Lung (tissue), 17 donors: ENCODE measurements at places on chromosomes 16 and 17. TPM values are rescaled to one million over a fixed set of nuclear protein-coding genes. Genes with fewer than 3 reads are reported as not detected.

KRT27 gene
- total RNA-seq: 0.71 TPM

SLC2A4 gene
- total RNA-seq: 2.0 TPM

DLX3 gene
- total RNA-seq: 1.3 TPM

CHST5 gene
- not detected for total RNA-seq

ZP2 gene
- not detected for total RNA-seq

NRN1L gene
- total RNA-seq: 2.1 TPM

HBM gene
- total RNA-seq: 45.7 TPM

TBC1D3C gene
- total RNA-seq: not detected

TMEM238L gene
- not detected for total RNA-seq

CTCF gene
- total RNA-seq: 28.5 TPM

TSPAN10 gene
- total RNA-seq: 4.7 TPM

- DNase-seq: peak; percentile 19
- no peak overlapping the region for H3K4me3 ChIP-seq
Measured at GRCh38 chr16:87132361-87133014, 184.7 kb downstream of the C16orf95 start.

- peak; percentile 94 for DNase-seq
- no peaks in the 10 kb centered on the region for H3K27me3 ChIP-seq
- H3K27ac ChIP-seq: no peak overlapping the region
- no peaks in the 10 kb centered on the region for H3K36me3 ChIP-seq
Measured at GRCh38 chr16:11354733-11355574, 9.7 kb downstream of the RMI2 start.

DNA sequence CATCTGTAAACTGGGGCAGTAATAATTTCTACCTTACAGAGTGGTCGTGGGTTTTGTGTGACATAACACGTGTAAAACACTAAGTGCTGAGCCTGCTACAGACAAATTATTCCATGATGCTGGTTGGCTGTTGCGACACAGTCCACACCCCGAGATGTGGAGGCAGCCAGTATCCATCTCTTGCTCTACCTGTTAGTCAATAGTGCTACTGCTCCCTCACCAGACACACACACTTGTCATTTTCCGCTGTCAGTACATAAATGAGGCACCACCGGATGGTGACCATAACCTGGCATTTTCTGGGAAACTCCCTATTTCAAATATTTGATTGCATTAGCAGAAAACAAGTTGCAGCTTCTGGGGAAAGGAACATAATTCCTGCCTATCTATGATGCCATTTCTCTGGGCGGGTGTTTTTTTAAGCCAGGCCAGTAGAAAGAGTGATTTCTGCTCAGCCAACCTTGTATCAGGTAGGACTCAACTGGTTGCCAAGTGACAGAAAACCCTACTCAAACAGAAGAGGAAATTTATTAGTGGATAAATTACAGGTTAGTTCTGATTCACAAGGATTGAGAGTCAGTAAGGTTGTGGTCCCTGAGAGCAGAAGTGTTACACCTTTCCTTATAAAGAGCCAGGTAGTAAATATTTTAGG is 24.1 kb downstream of the DNAJA2 start:
- H3K27ac ChIP-seq: no peak overlapping the region
- no peak overlapping the region for H3K4me3 ChIP-seq
- H3K27me3 ChIP-seq: no peaks in the 10 kb centered on the region
- DNase-seq: no peak
- no peaks in the 10 kb centered on the region for H3K36me3 ChIP-seq

DNA sequence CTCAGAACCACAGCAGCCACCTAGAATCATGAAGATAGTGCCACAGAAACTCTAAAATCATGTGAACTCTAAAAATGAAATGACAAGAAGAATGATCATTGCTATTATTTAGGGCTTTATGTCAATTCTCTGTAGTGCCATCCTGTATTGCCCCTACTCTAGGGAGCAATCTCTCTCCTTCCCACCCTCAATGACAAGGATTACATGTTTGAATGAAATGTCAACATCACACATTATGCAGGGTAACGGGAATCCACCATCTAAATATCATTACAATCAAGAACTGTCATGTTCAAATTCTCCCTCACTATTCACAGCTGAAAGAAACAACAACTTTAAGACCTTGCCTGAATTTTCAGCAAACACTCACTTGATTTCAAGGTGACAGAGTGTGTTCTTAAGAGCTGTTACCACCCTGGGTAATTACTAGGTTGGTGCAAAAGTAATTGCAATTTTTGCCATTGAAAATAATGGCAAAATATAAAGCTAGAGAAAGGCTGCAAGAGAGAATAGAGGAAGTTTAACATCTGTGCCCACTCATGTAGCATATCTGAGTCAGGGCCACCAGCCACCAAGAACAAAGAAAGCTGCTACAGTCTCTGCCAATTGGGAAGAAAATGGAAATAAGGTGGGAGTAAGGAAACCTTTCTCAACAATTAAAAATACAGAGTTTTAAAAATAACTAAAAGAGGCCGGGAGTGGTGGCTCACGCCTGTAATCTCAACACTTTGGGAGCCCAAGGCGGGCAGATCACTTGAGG is 112.8 kb upstream of the PSMD7 start:
- H3K36me3 ChIP-seq: no peaks in the 10 kb centered on the region
- DNase-seq: peak; percentile 58
- H3K27me3 ChIP-seq: no peaks in the 10 kb centered on the region
- no peak overlapping the region for H3K4me3 ChIP-seq

GRCh38 chr17:36127199-36127893 is 23.7 kb downstream of the CCL4 start:
- no peaks in the 10 kb centered on the region for H3K36me3 ChIP-seq
- no peak overlapping the region for H3K27ac ChIP-seq
- H3K4me1 ChIP-seq: peaks cover 1% of the 10 kb centered on the region
- no peak for DNase-seq
- H3K27me3 ChIP-seq: no peaks in the 10 kb centered on the region

DNA sequence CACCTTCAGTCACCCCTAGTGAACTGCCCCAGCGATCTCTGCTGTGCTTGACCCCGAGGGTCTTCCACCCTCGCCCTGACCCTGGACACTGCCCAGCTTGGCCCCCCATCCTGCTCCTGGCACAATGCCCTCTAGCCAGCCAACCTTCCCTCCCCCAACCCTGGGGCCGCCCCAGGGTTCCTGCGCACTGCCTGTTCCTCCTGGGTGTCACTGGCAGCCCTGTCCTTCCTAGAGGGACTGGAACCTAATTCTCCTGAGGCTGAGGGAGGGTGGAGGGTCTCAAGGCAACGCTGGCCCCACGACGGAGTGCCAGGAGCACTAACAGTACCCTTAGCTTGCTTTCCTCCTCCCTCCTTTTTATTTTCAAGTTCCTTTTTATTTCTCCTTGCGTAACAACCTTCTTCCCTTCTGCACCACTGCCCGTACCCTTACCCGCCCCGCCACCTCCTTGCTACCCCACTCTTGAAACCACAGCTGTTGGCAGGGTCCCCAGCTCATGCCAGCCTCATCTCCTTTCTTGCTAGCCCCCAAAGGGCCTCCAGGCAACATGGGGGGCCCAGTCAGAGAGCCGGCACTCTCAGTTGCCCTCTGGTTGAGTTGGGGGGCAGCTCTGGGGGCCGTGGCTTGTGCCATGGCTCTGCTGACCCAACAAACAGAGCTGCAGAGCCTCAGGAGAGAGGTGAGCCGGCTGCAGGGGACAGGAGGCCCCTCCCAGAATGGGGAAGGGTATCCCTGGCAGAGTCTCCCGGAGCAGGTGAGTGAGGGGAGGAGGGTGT is at the start of gene TNFSF13:
TSS of gene TNFSF13 (plus strand) at position 207 of the 776 bp plus-strand sequence. CDS start at position 497, 290 bp downstream.
- DNase-seq: no peak
- peak within 1 kb of the TSS; percentile 77 for H3K27ac ChIP-seq
- H3K4me1 ChIP-seq: peaks cover 50% of the 10 kb centered on the region
- peaks cover 12% of the 10 kb centered on the region for H3K36me3 ChIP-seq
- no peaks in the 10 kb centered on the region for H3K27me3 ChIP-seq

GRCh38 chr16:55832773-55833691 is at the start of gene CES1:
Gene CES1, minus strand, starts transcription at chr16:55833096. Its CDS starts 41 bp downstream, at chr16:55833055.
- no peaks in the 10 kb centered on the region for H3K36me3 ChIP-seq
- peak; percentile 95 for DNase-seq
- H3K4me1 ChIP-seq: no peaks in the 10 kb centered on the region
- H3K4me3 ChIP-seq: peak within 1 kb of the TSS; percentile 22
- H3K27ac ChIP-seq: no peak within 1 kb of the TSS
- no peaks in the 10 kb centered on the region for H3K27me3 ChIP-seq

DNA sequence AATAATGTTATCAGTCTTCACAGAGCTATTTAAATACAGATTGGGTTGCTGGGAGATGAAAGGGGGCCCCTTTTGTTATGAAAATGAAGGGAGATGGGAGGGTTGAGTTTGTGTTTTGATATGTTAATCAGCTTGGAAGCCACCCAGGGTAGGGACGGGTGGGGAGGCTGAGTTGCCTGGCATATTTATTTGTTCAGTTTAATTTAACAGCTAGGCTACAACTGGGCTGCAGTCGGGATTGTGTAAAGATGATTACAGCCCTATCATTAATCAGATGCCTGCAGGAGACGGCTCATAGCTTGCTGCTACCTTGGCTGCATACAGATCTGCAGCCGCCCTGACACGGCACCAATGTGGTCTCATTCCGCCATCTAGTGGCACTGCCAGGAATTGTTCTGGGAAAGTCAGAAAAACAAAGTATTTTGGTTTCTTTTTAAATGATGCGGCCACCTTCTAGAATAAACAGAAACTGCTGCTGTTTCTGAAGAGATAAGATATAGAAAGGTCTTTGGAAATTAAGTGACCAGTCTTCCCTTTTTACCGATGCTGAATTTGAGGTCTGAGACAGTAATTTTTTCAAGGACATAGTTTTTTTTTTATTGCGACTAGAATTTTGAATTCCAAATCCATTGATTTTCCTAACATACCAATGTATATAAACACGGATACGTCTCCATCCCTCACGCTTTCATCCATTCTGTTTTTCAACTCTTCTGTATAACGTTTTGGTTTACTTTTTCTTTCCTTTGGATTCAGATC is 458.0 kb upstream of the ASIC2 start:
- H3K36me3 ChIP-seq: no peaks in the 10 kb centered on the region
- peak; percentile 66 for DNase-seq
- no peak overlapping the region for H3K4me3 ChIP-seq
- peaks cover 5% of the 10 kb centered on the region for H3K27me3 ChIP-seq
- H3K27ac ChIP-seq: no peak overlapping the region

DNA sequence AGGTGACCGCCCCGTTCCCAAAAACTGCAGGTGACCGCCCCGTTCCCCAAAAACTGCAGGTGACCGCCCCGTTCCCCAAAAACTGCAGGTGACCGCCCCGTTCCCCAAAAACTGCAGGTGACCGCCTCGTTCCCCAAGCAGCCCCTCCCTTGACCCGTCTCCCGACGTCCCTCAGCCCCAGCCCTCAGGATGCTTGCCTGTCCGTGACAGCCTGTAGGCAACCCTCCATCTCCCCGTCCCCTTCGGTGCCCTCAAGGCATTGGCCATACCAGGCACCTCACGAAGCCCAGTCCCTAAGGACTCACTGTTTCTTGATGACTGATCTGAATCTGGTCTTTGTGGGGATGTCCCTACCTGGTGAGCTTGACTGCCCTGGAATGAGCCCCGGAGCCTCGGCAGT is 25.1 kb downstream of the SGSM2 start:
- no peaks in the 10 kb centered on the region for H3K27me3 ChIP-seq
- no peak overlapping the region for H3K27ac ChIP-seq

GRCh38 chr16:68227850-68228553 is 7.9 kb downstream of the ESRP2 start:
- no peaks in the 10 kb centered on the region for H3K4me1 ChIP-seq
- DNase-seq: no peak
- peaks cover 12% of the 10 kb centered on the region for H3K36me3 ChIP-seq
- H3K27me3 ChIP-seq: no peaks in the 10 kb centered on the region
- H3K4me3 ChIP-seq: no peak overlapping the region
- H3K27ac ChIP-seq: no peak overlapping the region

DNA sequence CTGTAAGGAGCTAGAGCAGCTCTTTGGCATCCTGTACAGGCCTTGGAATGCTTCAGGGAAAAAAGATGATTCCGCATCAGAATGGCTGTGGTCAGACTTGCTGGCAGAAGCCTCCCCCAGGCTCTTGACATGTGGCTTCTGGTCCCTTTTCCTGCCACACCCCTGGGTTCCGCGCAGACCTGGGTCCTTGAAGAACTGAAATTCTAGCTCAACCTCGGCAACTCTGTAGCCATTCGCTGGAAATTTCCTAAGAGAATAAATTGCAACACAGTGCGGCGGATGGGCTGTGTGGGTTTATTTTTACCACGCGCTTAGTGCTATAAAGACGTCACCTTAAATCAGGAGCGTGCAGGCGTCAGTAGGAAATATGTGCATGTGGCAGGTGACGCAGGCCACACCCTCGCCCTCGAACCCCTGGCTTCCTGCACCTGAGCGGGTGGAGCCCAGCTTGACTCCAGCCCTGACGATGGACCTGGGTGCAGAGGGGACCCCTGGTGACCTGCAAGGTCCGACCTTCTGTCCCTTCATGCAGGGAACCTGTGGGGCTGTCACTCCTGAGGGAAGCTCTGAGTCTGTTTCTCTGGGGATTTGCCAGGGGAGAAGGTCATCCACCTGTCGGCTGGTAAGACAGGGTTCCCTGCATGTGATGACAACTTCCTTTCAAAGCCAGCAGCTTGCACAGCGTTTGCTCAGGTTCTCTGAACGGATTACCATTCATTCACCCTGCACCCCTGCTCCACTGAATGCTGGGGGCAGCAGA is 46.3 kb downstream of the METRNL start:
- no peak for DNase-seq
- no peaks in the 10 kb centered on the region for H3K36me3 ChIP-seq
- no peak overlapping the region for H3K4me3 ChIP-seq
- H3K4me1 ChIP-seq: no peaks in the 10 kb centered on the region
- no peak overlapping the region for H3K27ac ChIP-seq
- no peaks in the 10 kb centered on the region for H3K27me3 ChIP-seq

DNA sequence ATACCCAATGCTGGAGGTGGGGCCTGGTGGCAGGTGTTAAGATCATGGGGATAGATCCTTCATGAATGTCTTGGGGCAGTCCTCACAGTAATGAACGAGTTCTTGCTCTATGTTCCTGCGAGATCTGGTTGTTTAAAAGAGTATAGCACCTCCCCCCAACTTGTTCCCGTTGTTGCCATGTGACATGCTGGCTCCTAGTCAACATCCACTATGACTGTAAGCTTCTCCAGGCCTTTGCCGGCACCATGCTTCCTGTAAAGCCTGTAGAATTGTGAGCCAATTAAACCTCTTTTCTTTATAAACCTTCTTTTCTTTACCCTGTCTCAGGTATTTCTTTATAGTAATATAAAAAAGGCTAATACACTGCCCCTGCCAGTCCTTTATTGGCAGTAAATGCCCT is 33.3 kb downstream of the RANBP10 start:
- no peaks in the 10 kb centered on the region for H3K36me3 ChIP-seq
- H3K27me3 ChIP-seq: no peaks in the 10 kb centered on the region
- H3K27ac ChIP-seq: peak overlapping the region; percentile 23
- DNase-seq: peak; percentile 41
- H3K4me1 ChIP-seq: peaks cover 12% of the 10 kb centered on the region
- H3K4me3 ChIP-seq: no peak overlapping the region

GRCh38 chr17:58329810-58330537 is 1.4 kb upstream of the TSPOAP1 start:
- no peaks in the 10 kb centered on the region for H3K27me3 ChIP-seq
- DNase-seq: no peak
- no peak overlapping the region for H3K4me3 ChIP-seq
- H3K27ac ChIP-seq: no peak overlapping the region
- peaks cover 7% of the 10 kb centered on the region for H3K4me1 ChIP-seq

DNA sequence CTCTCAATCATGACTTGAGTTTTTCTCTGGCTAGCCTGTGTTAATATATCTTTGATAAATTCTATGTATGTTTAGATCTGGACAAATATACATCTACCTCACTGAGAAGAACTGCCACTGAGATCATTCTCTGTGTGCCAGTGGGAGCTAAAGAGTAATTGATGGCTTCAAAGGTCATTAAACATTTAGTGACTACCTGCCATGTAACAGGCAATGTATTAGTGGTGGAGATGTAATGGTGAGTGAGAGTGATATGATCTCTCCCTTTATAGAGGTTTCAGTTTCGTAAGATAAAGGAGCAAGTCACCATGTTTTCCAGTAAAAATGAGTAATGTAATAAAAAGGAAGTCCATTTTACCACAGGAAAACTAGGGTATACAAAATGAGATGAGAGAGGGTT is 235.8 kb upstream of the CDH8 start:
- H3K27me3 ChIP-seq: no peaks in the 10 kb centered on the region
- no peaks in the 10 kb centered on the region for H3K4me1 ChIP-seq
- DNase-seq: no peak
